Panc1 (cell line): ENCODE measurements at places on chromosomes 1 and 21.
A peak's percentile ranks its signal among the peaks of the same experiment; 100 is the strongest.

- DNase-seq: no peak
Observed at GRCh38 chr1:21873174-21873573, 61.1 kb downstream of the LDLRAD2 start.

DNA sequence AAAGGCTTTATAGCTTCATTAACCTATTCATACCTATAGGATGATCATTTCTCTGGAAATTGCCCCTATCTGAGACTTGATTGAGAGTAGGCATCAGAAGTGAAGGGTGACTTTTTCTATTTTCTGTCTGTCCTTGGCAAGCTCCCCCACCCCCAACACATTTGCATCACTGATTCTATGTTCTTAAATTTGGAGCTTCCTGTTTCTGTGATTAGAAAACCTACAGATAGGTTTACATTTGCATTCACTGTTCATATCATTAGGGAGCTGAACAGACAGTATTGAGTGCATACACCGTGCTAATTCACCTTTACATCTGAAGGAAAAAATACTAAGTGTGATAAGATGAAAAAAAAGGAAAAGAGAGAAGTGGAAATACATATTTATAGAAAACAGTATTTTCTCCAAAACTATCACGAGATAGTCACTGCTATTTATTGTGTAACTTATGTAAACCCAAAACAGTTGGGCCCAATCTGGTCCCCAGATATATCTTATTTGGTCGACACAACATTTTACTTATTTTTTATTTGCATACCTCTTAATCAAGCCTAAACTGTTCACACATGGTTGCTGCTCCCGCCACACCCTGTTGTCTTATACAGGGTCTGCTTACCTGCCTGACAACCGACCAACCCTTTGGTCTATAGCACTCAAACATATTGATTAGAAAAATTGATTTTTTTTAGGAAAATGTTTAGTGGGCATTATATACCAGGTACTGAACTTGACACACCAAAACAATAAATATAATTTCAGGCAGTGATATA is 218.8 kb downstream of the NTNG1 start:
- no peak for DNase-seq

GRCh38 chr21:41953249-41953830 is 478 bp downstream of the C2CD2 start:
- no peak for DNase-seq

- DNase-seq: no peak
Observed at GRCh38 chr21:44626673-44627143, at the start of gene KRTAP10-9. Gene KRTAP10-9, plus strand, starts transcription at chr21:44627093. Its CDS starts 79 bp downstream, at chr21:44627172.

- no peak for DNase-seq
Observed at GRCh38 chr1:63874278-63874880, 100.6 kb downstream of the ROR1 start.

DNA sequence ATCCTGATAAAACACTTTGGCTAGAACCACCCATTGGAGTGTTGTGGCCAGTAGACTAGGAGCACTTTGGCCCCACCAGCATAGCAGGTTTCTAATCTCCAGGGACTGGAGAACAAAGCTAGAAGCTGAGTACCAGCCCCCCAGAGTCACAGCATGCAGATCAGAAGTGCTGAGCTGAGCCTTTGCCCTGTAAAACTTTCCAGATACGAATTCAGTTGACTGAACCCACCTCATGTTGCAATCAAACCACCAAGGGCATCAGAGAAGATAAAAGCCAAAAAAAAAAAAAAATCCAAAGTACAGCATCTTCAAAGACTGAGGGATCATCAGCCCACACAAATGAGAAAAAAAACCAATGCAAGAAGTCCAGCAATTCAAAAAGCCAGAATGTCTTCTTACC is 8.7 kb upstream of the CD53 start:
- no peak for DNase-seq

DNA sequence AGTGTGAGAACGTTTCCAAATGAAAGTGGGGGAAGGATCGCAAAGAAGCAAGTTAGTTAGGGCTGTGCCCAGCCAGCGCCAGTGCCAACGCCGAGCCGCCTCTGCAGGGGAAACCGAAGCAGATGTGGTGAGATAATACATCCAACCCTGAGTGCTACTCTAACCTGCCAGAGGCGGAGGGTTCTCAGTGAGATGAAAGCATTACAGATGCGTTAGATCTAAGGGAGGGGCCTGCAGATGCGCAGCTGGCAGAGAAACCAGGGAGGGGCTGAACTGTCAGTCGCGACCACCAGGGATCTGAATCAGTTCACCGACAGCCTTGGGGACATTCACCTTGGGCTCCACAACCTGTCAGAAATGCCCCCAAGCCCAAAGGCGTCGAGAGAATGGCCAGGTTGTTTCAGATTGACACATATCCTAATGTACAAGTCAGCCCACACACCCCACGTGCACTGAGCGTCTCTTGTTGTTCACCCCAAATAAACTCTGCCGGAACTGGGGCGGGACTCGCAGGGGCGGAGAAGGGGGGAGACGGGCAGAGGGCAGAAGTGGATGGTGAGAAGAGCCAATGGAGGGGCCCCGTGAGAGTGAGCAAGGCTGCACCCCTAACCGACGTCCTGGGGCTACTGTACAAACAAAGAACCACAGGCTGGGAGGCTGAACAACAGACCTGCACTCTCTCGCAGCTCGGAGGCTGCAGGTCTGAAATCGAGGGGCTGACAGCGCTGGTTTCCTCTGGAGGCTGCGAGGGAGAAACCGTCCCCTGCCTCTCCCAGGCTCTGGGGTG is 8.7 kb upstream of the UMODL1 start:
- no peak for DNase-seq

GRCh38 chr1:39722495-39722894 is 16.2 kb upstream of the PPIE start:
- DNase-seq: peak; percentile 66

DNA sequence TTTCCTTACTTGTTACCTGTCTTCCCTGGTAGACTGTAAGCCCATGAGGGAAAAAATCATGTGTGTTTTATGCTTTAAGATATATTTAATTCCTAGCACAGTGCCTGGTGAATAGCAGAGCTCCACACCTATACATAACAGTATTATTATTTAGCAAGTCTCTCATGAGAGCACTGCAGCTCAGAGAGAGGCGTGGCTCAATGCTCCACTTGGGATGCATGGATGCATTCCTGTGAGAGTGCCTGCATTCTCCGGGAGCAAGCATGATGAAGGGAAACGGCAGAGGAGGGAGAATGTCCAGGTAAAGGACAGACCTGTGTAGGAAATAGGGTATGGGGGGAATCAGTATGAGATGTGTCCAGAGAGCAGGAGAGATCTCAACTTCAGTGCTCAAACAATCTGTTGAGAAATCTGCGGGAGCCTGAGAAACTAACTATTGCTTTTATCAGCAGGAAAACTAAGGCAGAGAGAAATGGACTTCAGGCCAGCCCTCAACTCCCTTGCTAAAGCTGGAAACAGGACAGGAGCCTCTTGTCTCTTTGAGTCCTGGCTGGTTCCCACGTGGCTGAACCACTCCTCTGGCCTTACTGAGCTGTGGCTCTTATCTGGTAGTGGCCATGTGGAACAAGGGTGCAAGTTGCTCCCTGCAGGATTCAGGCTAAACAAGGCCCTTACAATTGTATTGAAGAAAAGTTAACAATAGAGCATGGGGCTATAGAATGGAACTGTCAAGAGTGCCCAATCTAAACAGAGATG is 113.1 kb downstream of the KCNN3 start:
- no peak for DNase-seq

- DNase-seq: no peak
Observed at GRCh38 chr1:220787069-220787619, 431 bp downstream of the MTARC1 start.

- no peak for DNase-seq
Observed at GRCh38 chr1:43978551-43979260, at the start of gene B4GALT2. Gene B4GALT2, plus strand, starts transcription at chr1:43979210. Its CDS starts 1,951 bp downstream, at chr1:43981161.

GRCh38 chr1:208078752-208079151 is 165.4 kb downstream of the PLXNA2 start:
- no peak for DNase-seq

DNA sequence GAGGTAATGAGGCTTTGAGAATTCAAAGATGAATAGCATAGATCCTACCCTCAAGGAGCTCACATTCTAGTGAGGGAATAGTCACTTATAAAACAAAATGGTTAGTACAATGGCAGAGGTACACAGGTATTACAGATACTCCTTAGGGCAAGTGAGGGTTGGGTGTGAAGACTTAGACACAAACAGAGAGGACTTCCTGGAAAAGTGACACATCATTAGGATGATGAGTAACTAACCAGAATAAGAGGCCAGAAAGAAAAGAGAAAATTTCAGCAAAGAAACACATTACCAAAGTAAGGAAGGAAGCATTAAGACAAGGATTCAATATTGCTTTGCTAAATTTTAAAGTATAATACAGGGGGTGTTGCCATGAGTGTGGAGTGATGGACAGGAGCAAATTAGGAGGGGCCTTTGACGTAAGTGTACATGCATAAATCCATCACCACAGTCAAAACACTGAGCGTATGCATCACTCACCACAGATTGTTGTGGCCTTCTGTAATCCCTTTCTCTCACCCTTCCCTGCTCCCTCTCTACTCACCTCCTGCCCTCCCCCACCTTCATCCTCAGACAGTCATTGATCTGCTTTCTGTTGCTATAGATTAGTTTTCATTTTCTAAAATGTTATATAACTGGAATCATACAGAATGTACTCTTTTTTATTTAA is 7.9 kb downstream of the CD53 start:
- no peak for DNase-seq

DNA sequence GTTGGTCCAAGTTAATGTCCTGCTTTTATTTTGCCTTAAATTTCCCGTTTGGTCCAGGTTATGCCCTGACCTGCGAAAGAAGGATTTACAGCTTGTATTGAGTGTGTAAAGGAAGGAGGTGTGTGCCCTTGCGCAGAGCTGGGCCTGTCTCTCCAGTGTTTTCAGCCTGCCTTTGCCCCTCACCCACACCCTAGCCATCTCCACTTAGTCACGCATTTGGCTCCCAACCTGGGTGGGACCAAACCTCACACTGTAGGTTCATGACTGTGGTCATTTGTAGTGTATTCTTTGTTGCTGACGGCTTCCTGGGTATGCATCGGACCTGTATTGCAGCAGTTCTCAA is 572 bp upstream of the SRSF10 start:
- DNase-seq: no peak

DNA sequence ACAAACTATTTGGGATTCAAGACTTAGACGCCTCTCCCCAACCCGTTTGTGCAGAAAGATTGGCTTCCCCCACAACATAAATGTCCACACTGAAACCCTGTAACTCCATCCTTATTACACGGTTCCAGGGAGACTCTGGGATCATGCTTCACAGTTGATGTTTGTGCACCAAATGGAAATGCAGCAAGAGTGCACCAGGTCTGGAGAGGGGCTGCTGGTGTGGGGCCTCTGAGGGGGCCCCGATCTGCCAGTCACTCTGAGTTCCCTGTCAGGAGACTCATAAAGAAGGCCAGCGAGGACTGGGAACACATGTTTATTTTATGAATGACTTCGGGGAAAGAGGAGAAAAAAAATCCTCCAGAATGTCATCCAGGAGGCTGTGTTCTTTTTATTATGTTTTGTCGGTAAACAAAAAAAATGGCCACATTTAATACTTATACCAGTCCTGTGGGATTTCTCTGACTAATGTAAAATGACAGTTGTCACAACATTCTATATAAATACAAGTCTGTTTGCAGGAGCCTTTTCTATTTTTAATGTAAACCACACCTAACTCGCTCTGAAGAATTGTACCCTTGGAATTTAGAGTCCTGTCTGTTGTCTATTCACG is 439.1 kb upstream of the VAMP3 start:
- DNase-seq: no peak

GRCh38 chr1:30730346-30731108 is 7.1 kb upstream of the MATN1 start:
- no peak for DNase-seq

- DNase-seq: no peak
Observed at GRCh38 chr1:108803548-108803947, 53.3 kb downstream of the AKNAD1 start.

DNA sequence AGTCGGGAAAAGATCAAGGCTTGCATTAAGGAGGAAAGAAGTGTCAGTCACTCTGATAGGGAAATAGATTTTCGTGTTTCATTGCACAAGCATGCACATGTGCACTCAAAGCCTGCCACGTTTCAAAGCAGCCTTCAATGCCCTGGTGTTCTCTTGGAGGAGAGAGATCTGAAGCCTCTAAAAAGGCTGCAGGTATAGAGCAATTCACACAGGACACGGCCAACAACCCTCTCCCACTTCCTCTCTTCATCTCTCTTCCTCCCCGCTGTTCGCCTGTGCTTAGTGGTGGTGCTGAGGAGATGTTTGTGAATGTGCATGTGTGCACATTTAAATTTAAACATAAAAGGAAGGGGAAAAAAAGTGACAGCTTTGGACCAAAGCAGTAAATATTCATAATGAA is 117.7 kb downstream of the NUF2 start:
- no peak for DNase-seq

DNA sequence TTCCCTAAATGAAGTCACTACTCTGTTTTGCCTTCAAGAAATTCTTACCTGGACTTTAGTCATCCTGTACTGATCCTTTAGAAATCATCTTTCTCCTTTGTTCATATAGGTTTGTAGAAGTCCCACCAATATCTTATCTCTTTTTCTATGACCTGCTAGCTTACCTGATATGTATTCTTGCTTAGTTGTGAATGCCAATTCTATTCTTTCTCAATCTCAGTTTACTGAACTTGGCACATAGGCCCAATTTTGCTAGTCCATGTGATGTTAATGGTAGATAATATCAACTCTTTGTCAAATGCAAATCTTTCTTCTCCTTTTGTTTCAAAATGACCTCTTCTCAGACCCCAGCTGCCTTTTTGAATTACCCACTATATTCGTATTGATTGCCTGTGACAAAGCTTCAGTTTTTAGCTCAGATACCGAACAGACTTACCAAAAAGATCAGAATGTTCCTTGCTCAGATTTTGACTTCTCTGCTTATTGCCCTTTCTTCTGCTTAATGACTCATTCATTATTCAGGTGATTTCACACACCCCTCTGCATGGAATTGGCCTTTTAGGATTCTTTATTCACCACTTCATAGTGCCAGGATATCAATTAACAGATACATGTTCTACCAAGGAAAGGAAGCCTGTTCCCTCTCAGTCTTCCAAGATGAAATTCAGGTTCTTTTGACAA is 20.6 kb downstream of the IPO9 start:
- peak; percentile 53 for DNase-seq

DNA sequence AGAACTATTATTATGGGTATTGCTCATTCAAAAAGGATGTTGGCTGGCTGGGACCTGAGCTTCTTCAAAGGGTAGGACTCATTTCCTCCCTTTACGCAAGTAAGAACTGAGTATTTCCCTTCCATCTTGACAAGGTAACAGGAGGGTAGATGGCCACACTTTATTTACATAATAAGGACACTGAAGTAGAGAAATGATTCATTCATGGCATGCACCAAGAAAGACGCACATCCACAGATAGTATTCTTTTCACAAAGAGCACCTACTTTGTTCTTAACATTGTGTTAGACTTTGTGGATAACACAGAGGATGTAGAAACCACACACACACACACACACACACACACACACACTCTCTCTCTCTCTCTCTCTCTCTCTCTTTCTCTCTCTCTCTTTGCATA is 82.9 kb downstream of the FAM78B start:
- DNase-seq: no peak

GRCh38 chr1:162530307-162530987 is 31.1 kb upstream of the UAP1 start:
- DNase-seq: no peak

- DNase-seq: no peak
Observed at GRCh38 chr1:101293461-101294051, 56.7 kb downstream of the S1PR1 start.
